Nephron progenitor cell (in vitro differentiated cells): ENCODE measurements at places on chromosomes 13 and 19.
A peak's percentile ranks its signal among the peaks of the same experiment; 100 is the strongest.

GRCh38 chr19:51546107-51546649 lies 14.7 kb upstream of the SIGLEC6 start:
- no peak for DNase-seq

DNA sequence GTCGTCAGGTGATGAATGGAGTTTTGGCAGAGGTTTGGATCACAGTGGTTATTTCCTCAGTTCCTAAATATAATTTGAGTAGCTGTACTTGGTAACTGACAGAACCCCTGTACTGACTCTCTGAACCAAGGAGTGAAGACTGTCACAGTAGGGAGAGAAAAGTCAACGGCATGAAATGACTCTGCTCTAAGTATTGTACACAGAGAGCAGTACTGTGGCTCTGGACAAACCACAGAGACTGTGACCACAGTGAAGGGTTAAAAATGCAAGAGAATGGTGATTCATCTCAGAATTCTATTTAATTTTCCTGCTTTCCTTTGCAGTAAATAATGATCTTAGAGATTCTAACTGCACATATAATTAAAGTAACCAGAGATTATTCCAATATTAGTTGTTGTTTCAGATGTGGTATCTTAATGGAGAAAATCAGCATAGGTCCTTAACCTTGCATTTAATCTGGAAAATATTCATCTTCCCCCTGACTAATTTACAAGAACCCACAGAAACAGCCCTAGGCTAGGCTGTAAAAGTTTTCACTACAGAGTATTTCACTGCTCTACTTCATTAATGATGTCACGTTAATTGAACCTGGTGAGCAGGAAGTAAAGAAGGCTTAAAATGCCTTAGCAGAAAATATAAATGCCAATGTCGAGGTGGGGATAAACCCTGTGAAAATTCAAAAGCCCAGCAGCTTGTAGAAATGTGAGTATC lies 221.9 kb downstream of the LIG4 start:
- no peak for DNase-seq

GRCh38 chr19:3586707-3587346 lies 1.5 kb downstream of the GIPC3 start:
- no peak for DNase-seq

DNA sequence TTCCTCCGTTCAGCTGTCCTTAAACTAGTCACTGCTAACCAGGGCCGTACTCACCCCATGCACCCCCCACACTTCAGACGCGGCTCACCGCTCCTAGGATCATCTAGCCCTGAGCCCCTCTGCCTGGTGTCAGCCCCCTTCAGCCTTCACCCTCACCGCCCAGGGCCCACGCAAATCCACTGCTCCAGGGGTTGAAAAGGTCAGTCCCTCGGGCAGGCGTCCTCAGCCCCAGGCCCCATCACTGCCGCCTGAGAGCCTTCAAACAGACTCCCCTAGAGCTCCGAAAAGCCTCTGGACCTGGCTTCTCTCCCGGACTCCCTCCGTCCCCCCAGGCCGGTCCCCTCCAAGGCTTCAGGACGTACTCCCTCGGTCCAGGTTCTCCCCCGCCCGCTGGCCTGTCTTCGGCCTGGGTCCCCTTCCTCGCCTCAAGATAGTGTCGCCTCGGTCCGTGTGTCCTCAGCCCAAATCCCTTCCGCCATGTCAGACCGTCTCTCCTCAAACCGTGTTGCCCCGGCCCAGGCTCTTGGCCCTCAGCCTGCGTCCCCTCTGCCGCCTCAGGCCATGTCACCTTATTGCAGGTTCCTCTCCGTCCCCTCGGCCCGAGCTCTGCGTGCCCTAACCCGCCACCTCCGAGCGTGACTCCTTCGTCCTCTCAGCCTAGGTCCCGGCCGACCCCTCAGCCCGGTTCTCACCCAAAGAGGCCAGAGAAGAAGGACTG lies 553 bp downstream of the NAPA start:
- peak; percentile 33 for DNase-seq

DNA sequence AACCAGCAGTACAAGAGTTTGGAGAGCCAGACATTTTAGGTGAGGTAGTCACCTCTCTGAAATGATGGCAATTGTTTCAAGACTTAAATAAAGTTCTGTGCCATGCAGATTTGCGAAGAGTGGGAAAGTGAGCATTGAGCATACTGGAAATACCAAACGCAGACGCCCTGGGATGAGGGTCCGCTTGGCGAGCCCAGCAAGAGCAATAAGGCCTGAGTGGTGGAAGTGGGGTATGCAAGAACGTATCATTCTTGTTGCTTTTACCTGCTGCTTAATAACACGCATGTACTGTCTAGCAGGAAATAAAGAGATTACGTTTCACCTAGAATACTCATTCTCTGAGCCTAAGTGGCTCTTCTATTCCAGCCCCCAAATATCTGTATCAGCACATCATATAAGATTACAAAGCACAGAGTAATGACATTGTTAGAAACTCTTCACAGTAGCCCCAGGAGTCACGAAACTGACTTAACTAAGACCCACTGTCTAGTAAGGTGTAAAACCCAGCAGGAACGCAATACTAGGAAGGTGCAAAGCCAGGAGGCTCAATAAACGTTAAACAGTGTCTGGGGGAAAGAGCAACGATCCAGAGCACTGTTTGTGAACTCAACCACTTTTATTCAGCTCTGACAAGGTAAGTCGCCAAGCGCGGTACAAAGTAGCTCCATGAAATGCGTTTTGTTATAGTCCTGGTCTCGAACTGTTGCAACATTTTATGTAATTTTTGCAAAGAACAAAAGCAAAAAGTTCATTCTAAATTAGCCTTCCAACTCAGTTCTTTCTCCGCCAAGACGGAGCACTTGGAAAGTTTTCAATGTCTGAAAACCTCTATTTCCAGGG lies 1.2 kb downstream of the RCBTB2 start:
- no peak for DNase-seq

GRCh38 chr19:56491399-56491798 lies 14.3 kb upstream of the ZNF667 start:
- no peak for DNase-seq

GRCh38 chr19:44847144-44848035 lies 1.3 kb downstream of the NECTIN2 start:
- DNase-seq: peak; percentile 65

DNA sequence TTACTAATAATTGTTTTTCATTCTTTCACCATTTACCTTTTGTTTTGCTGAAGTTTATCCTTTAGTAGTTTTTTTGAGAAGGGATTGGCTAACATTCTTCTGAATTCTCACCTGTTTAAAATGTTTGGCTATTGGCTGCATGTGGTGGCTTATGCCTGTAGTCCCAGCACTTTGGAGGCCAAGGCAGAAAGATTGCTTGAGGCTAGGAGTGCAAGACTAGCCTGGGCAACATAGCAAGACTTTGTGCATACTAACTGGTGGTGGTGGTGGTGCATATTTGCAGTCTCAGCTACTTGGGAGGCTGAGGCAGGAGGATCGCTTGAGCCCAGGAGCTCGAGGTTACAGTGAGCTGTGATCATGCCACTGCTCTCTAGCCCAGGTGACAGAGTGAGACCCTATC lies 27.5 kb upstream of the RNF113B start:
- DNase-seq: no peak

GRCh38 chr13:95251641-95252040 lies 49.6 kb downstream of the ABCC4 start:
- DNase-seq: no peak

GRCh38 chr13:40987606-40988280 lies 31.4 kb downstream of the ELF1 start:
- no peak for DNase-seq

GRCh38 chr13:24858953-24859352 lies 95.0 kb downstream of the RNF17 start:
- no peak for DNase-seq

DNA sequence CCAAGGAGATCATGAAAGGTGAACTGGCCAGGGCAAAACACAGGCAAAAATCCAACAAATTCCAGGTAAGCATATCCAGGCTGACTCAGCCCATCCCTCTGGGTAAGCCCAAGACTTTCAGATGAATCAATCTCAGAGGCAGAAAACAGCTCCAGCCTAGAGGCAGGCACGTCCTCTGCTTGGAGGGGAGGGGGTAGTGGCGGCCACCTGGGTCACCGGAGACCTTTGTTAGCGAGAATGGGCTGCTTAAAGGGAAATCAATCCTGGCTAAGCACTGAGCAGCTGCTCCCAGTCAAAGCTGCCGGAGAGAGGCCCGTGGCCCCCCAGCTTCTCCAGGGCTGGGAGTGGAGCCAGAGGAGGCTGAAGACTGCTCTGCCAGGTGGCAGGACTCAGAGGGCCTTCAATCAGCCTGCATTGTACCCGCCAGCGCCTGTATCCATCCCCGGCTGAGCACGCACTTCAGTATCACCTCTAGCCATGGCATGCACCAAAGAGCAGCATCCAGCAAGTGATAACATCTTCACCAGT lies 48.2 kb downstream of the PIN1 start:
- DNase-seq: peak; percentile 25

GRCh38 chr19:47272448-47273312 lies 2.0 kb upstream of the INAFM1 start:
- no peak for DNase-seq

- DNase-seq: no peak
Measured at GRCh38 chr13:113928685-113929627, 44.9 kb downstream of the C13orf46 start.

DNA sequence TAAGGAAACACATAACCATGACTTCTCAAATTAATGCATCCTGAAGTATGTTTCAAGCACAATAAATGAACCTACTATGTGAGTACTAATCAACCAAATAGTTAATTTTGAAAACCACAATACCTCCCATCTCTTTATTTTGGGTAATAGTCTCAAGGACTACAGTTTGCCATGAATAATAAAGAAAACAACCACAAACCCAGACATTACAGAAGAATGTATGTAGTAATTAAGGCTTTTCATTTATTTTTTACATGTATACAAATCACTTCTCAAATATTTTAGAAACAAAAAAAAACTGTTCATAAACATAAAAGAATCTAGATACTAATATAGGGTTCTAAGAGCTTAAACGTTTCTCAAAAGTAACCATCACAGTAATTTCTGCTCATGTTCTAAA lies 6.8 kb downstream of the KATNAL1 start:
- DNase-seq: no peak

- DNase-seq: no peak
Measured at GRCh38 chr13:35857769-35858168, 273.4 kb downstream of the DCLK1 start.

- DNase-seq: no peak
Measured at GRCh38 chr19:6038634-6039405, 60.9 kb upstream of the RANBP3 start.

DNA sequence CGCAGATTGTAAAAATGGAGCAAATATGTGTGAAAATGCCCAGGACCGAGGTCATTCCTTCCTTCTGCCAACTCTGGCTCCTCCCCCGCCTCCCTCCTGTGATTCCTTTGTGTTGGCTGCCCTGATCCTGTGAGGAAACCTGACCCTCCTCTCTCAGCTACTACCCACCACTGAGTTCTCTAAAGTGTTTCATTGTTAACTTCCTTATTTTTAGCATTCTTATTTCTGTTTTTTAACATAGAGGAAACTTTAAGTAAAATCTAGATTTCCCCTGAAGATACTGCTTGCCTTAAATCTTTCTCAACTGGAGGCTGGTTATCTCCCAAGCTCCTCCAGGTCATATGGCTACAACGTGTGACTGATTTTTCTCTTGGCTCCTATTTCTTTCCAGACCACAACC lies 21.7 kb upstream of the FBXL3 start:
- no peak for DNase-seq

DNA sequence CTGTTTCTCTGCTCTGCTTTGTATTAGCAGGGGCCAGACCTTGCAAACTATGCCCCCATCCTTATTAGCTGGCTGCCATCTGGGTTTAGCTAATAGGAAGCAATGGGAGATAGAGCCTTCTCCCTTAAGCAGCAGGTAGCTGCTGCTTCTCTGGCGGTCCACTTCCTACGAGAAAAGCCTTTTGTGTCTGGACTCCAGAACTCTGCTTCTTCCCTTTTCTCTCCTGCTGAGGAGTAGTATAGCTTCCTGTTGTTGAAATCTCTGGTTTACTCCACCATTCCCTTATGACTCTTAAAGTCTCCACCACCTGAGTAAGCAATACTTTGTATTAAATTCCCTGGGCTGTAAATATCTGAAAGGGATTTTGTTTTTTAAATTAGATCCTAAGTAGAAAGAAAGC lies 147.1 kb downstream of the DNAJC15 start:
- no peak for DNase-seq
